ENCODE measurements at places on chromosomes 5 and 9. TPM values are rescaled to one million over a fixed set of nuclear protein-coding genes. Genes with fewer than 3 reads are reported as not detected.

The SURF6 gene
- 15.6 TPM for total RNA-seq

The FAM221B gene
- total RNA-seq = not detected

The ADAMTSL2 gene
- not detected for total RNA-seq

The AGPAT2 gene
- total RNA-seq = 14.7 TPM

The SLCO6A1 gene
- total RNA-seq = not detected

The MFAP3 gene
- 30.4 TPM for total RNA-seq

Data from T-helper 1 cell treated with Interleukin-12 subunit alpha and Interleukin-12 subunit beta and Interleukin-4 antibody, amounts not matched to agents 30 ng/mL and 1 ng/mL, for 36 hours (primary cell).